ENCODE measurements at places on chromosomes 12 and 14. TPM values are rescaled to one million over a fixed set of nuclear protein-coding genes. Genes with fewer than 3 reads are reported as not detected.

- DNase-seq: no peak
- no peak overlapping the region for H3K27ac ChIP-seq
- no peaks in the 10 kb centered on the region for H3K36me3 ChIP-seq
- no peaks in the 10 kb centered on the region for H3K4me1 ChIP-seq
These were observed 43.5 kb upstream of the KCNA5 start for GRCh38 chr12:5000204-5000603.

GRCh38 chr12:94265539-94265938, 117.2 kb downstream of the PLXNC1 start:
- no peak overlapping the region for H3K27ac ChIP-seq
- H3K27me3 ChIP-seq: no peaks in the 10 kb centered on the region
- no peaks in the 10 kb centered on the region for H3K36me3 ChIP-seq
- no peak overlapping the region for H3K4me3 ChIP-seq

DNA sequence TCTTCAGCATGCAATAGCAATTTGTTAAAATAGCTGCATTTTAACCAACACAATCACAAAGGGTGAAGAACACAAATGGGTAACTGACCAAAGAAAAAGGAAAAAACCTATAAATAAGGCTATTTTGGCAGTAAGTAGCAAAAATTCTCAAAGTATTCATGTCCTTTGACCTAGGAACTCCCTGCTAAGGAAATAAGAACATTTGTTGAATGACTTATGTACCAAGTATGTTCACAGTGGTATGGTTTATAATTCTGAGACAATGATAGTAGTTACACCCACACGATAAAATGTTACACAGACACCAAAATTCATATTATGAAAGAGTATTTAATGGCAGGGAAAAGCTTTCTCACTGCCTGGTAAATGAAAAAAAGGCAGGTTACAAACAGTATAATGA, 16.9 kb downstream of the CCDC88C start:
- no peaks in the 10 kb centered on the region for H3K36me3 ChIP-seq
- no peak for DNase-seq
- peaks cover 7% of the 10 kb centered on the region for H3K4me1 ChIP-seq
- no peak overlapping the region for H3K4me3 ChIP-seq
- no peak overlapping the region for H3K27ac ChIP-seq

DNA sequence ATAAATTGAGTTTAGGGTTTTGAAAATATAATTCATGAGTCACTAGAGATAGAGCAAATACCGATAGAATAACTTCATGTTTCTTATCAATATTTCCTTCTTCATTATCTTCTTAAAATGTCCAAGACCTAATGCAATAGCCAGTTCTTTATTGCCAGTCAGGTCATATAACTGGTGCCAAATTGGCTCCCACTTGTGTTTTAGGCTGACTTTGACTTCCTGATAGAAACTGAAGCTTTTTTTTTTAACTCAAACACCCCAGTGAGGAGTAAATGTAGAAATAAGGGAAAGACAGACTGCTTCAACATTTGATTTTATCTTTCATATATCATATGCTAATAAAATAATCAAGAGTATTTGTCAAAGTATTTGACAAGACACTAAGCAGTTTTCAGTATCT, 80.7 kb downstream of the ARMH4 start:
- no peaks in the 10 kb centered on the region for H3K36me3 ChIP-seq
- no peak for DNase-seq
- no peak overlapping the region for H3K27ac ChIP-seq
- no peaks in the 10 kb centered on the region for H3K4me1 ChIP-seq
- no peak overlapping the region for H3K4me3 ChIP-seq

DNA sequence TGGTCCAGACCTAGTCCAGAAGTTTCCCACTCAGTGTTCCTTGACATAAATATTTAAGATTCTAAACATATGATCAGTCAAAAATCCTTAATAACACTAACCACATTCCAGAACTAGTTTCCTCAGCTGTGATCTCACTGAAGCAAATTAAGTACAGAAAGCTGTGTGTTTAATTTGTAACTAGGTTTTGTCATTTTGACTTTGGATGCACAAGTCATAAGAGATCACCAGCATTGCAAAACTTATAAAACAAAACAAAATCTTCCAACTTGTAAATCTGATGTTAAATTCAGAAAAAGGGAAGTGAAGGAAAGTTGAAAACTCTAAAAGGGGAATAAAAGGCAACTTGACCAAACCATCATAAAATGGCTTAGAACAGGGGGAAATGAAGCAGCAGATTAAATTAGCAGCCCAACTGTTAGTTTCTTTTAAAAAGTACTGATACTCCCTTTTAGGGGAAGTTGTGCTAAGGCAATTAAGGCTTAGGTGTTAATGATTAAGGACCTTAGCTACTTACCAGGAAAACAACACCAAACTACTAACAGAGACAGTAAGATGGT, 56.6 kb downstream of the SH2B3 start:
- no peaks in the 10 kb centered on the region for H3K27me3 ChIP-seq
- H3K36me3 ChIP-seq: peaks cover 2% of the 10 kb centered on the region
- peaks cover 4% of the 10 kb centered on the region for H3K4me1 ChIP-seq
- DNase-seq: no peak
- H3K27ac ChIP-seq: peak overlapping the region; percentile 78

- H3K4me1 ChIP-seq: no peaks in the 10 kb centered on the region
- H3K4me3 ChIP-seq: no peak overlapping the region
- H3K27ac ChIP-seq: no peak overlapping the region
- no peak for DNase-seq
These were observed 90.8 kb downstream of the LGMN start for GRCh38 chr14:92657457-92658142.

Gene RFLNA
- 0.82 TPM for polyA plus RNA-seq
